ENCODE measurements at places on chromosomes 13 and 19.

DNA sequence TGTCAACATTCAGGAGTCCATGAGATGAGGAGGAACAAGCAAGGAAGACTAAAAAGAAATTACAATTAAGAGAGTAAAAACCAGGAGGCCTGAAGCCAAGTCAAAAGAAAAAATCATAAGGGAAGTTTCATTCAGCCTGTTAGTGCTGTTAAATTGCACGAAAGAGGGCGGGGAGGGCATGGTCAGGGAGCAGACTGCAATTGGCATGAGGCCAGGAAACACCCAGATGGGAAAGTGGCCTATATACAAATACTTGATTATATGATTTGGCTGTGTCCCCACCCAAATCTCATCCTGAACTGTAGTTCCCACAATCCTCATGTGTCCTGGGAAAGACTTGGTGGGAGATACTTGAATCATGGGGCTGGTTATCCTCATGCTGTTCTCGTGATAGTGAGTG is 43.9 kb downstream of the TNFSF13B start:
- DNase-seq, result no peak

DNA sequence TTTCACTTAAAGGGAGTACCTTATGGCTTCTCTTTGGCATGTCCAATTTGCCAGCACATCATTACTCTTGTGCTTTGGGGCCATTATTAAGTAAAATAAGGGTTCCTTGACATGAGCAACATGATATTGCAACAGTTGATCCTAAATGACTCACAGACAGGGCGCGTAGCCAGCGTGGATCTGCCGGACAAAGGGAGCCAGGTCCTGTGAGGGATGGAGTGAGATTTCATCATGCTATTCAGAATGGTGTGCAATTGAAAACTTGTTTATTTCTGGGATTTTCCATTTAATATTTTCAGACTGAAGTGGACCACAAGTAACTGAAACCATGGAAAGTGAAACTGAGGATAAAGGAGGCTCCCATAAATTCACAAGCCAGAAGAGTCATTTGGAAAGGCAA is 48.6 kb upstream of the WASF3 start:
- no peak for DNase-seq

- no peak for DNase-seq
These were observed 11.3 kb downstream of the DPY19L3 start for GRCh38 chr19:32416749-32417456.

GRCh38 chr19:2113439-2114211 is 16.9 kb downstream of the IZUMO4 start:
- peak; percentile 65 for DNase-seq

DNA sequence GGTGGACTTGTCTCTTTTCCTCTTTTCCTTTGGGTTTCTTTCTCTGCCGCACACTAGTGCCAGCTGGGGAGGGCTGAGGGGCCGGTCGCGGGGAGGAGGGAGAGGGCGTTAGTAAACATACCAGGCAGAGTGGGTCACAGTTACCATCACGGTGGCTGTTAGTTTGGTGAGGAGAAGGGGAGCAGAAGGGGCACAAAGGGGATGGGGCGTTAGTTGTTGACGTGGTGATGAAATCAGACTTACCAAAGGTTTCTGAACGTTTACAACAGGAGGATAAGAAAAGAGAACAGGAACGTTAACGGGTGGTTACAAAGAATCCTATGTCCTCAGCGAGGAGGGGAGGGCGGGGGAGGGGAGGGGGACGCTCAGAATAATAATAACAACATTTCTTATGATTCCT is 77.9 kb downstream of the PTPRS start:
- DNase-seq, result no peak

GRCh38 chr13:69199664-69200063 is 908.0 kb upstream of the ATXN8OS start:
- no peak for DNase-seq

GRCh38 chr13:77511552-77511951 is 24.0 kb upstream of the SCEL start:
- DNase-seq, result no peak

GRCh38 chr13:103062079-103062478 is 4.1 kb downstream of the SLC10A2 start:
- DNase-seq, result no peak

DNA sequence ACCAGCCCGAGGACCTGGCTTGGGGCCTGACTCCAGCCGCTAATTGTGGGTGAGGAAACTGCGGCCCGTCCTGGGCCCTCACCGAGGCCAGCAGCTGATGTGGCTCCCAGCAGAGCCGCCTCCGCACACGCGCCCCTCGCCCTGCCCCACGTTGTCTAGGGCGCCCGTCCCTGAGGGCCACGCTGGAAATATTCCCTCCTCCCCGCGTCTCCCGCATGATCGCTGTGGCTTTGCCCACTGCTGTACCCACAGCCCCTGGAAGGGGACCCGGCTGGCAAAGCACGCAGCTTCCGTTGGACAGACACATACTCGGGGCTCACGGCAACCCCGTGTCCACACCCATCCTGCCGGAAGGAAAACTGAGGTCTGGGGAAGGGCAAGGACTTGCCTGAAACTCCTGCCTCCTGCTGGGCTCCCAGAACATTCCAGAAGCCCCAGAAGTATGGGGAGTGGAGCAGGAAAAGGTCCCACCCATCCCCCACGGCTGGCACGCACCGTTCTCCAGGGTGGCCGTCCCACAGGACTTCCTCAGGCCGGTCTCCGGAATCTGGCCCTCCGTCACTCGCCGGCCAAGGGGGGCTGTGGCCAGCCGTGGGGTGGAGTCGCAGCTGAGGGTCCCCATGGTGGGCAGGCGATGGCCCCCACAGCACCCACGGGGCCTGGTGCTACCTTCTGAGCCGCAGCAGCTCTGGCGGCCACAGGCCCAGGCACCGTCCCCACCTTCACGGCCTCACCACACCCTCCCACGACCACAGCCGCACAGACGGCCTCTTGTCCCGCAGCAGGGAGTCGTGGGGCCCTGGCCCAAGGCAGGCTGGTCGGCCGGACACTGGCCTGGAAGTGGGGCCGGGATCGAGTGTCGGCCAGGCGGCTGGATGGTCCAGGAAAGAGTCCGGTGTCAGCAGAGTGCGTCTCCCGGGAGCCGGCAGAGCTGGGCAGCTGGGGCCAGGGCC is 13.6 kb upstream of the SHC2 start:
- DNase-seq, result no peak

DNA sequence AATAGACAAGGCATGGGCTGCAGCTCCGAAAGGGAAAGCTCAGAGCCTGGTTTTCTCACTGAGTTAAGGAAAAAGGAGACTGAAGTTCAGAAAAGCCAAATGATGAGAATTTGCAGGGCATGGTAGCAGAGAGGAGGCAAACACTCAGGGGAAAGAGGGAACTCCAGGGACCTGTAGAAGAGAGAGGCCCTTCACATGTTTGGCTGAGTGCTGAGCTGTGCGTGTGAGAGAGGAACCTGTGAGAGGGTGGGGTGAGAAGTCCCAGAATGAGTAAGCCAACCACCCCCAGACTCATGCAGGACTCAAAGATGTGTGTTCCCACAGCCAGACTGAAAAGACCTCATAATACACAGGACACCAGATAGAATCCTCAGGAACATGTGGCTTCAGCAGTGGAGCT is 2.8 kb upstream of the CRYL1 start:
- no peak for DNase-seq

- DNase-seq, result peak; percentile 68
These were observed 404.4 kb downstream of the SPRY2 start for GRCh38 chr13:79936368-79937136.

DNA sequence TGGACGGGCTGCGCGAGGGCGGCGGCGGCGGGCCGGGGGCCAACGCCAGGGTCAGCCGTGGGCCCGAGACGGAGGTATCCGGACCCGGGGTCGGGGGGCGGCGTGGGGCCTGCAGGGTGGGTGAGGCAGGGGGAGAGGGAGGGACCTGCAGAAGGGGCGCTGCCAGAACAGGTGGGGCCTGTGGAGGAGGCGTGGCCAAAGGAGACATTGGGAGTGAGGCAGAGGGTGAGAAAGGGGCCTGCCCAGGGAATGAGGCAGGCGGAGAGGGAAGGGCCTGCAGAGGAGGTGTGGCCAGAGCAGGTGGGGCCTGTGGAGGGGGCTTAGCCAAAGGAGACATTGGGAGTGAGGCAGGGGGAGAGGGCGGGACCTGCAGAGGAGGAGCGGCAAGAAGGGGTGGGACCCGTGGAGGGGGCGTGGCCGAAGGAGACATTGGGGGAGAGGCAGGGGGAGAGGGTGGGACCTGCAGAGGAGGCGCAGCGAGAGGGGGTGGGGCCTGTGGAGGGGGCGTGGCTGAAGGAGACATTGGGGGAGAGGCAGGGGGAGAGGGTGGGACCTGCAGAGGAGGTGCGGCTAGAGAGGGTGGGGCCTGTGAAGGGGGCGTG is 4.2 kb downstream of the PRR36 start:
- DNase-seq, result peak; percentile 82

DNA sequence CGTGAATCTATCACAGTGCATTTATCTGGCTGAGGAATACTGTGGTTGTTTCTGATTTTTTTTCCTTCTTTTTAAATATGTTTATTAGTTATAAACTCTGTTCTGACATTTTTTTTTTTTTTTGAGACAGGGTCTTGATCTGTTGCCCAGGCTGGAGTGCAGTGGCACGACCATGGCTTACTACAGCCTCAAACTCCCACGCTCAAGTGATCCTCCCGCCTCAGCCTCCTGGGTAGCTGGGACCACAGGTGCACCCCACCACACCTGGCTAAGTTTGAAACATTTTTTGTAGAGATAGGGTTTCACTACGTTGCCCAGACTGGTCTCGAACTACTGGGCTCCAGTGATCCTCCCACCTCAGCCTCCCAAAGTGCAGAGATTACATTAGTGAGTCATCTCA is 6.6 kb upstream of the NUMBL start:
- DNase-seq, result no peak

- no peak for DNase-seq
These were observed 24.9 kb downstream of the CCDC8 start for GRCh38 chr19:46388311-46389095.

DNA sequence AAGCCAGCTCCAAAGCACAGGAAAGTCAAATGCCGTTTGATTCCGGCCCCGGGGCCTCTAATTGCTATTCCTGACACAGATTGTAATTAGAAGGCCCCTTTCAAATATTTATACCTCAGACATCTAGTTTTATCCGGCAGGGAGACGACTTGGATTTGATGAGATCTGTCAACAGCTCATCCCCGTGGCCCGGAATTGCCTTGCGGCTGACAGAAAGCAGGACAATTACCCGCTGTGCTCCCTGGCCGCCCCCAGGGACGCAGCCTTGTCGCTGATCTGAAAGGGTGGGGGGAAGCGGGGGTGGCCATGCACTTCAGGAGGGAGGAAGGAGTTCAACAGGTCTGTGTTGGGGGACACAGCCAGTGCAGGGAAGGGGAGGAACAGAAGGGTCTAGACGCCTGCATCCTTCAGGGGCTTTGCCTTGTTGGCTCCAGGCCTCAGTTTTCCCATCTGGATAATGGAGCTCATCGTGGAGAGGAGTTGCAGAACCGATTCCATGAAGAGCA is 1.8 kb upstream of the SHD start:
- DNase-seq, result no peak

- DNase-seq, result no peak
These were observed 265.3 kb downstream of the MZT1 start for GRCh38 chr13:72462166-72462565.

- DNase-seq, result no peak
These were observed 67.0 kb downstream of the LATS2 start for GRCh38 chr13:20994441-20994821.

- DNase-seq, result no peak
These were observed 977 bp downstream of the EPHX3 start for GRCh38 chr19:15231271-15231670.

GRCh38 chr13:94351292-94351990 is 128.0 kb downstream of the DCT start:
- DNase-seq, result no peak
